ENCODE measurements at places on chromosomes 3 and 15.

- no peak for DNase-seq
Observed at GRCh38 chr3:16028604-16029003, 145.9 kb upstream of the GALNT15 start.

DNA sequence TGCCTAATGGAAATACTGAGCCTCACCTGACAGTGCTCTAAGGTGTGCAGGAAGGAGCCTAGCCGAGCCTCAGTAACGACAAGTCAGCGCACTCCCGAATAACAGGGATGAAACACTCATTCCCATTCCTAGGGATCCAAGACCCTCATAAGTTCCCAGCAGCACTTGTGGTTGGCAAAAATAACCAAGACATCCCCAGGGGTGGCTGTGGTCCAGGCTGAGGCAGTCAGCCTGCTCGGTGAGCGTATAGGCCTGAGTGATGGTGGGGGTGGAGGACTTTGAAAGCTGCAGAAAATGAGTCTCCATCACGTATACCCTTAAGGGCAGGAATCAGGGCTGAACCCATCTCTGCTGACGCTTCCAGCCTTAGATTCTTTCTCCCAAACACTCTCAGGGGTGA lies 120.1 kb downstream of the SMAD6 start:
- DNase-seq = no peak

DNA sequence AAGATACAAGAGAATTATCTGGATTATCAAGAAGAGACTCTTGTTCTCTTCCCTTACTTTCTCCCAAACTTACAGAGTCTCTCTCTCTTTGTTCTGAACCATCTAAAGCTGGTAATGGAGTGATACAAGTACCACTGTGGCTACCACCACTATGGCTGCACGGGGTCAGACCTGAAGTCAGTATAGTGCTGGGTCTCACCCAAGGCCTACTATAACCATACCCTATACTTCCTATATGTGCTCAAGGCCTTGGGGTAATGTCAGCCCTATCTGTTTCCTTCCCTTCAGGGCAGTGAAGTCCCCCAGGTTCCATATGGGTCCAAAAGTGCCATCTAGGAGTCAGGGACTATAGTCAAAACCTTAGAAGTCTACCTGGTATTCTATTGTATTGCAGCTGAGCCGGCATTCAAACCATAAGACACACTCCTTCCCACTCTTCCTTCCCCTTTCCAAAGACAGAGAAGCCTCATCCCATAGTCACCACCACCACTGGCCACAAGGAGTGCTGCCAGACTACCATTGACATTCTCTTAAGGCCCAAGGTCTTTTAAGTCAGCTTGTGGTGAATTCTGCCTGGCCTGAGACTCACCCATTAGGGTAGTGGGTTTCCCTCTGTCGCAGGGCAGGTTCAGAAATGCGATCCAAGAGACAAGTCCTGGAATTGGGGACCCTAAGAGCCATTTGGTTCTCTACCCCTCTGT lies 615.0 kb upstream of the NECTIN3 start:
- no peak for DNase-seq

- no peak for DNase-seq
Observed at GRCh38 chr3:155019575-155019974, 60.5 kb upstream of the MME start.

DNA sequence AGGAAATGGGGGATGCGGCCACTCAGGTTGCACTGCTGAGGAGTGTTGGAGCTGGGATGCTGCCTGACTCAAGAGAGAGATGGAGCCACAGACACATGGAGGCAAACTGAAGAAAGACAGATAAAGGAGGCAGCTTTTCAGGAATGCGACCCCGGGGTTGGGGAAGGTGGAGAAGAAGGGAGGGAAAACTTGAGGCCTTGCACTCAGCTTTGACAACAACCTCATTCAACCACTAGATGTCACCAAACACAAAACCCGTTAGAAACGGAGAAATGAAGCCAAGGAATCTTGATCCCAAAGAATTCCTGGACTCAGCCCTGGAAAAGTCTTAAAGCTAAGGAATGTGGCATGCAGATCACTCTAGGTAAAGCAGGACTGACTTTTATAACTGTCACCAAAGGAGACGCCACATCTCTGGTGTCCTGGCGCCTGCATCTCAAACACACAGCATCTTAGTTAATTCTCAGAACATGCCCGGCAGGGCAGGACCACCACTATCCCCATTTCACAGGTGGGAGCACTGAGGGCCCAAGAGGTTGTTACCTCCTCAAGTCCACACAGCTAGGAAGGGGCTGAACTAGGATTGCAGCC lies 59.6 kb upstream of the LMCD1 start:
- no peak for DNase-seq

DNA sequence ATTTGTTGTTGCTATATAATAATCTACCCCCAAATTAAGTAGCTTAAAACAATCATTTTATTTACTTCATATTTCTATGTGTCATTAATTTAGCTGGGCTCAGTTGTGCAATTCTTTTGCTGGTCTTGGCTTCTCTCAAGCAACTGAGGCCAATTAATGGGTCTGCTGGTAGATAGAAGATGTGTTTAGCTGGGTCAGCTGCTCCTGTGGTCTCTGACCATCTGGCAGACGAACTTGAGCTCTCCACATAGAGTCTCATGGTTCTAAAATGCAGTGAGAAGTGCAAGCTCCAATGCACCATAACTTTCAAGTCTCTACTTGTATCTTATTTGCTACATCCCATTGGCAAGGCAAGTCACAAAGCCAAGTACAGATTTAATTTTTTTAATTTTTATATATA lies 515.6 kb downstream of the ZIC1 start:
- DNase-seq = no peak

DNA sequence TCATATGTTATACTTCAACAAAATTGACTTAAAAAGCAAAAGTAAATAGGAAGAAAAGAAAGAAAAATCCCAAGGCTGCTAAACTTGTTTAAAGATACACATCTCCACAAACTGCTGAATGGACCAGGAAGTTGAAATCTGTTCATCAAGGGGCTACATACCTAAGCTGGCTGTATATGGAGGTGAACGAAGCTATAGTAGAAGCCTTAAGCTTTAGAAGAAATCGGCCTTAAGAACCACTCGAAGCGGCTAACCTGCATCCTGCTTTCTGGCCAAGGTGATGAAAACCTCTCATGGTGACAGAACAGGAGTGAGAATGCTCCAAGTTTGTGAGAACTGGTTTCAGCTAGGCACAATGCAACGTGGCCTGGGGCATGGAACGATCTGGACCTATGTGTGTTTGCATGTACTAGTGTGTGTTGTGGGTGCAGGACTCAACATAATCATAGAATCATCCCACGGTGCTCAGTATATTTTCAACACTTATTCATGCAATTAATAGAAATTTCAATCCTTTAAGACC lies 31.3 kb upstream of the SPTBN5 start:
- no peak for DNase-seq

DNA sequence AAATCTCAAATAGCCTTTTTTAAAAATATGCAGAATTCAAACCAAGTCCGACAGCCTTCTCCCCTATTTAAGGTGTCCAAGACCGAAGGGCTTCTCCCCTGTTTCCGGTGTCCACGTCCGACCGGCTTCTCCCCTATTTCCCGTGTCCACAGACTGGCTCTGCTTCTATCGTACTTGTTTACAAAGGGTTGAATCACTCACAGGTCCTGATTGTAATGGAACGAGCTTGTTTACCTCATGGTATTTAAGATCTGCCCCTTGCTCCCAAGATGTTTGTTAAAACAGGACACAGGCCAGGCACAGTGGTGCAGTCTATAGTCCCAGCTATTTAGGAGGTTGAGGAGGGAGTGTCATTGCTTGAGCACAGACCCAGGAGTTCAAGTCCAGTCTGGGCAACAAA lies 90.4 kb upstream of the ROBO2 start:
- DNase-seq = no peak

GRCh38 chr3:37885814-37886213 lies 24.1 kb downstream of the CTDSPL start:
- DNase-seq = no peak

DNA sequence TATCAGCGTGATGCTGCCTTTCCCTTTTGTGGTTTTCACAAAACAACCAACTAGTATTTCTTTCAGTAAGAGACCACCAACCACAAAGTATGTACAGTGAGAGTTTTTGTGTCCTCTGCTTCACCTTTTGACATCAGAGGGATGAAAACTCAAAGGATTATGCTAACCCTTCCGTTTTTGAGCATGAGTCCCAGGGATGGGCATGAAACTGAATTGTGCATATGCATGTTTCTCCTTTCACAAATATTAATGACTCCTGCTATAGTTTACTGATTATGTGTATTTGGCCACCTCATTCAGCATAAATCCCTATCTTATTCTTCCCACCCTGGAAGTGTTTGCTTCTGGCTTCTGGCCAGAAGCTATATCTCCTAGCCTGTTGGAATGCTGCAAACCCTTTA lies 59.2 kb downstream of the RSRC1 start:
- DNase-seq = no peak

DNA sequence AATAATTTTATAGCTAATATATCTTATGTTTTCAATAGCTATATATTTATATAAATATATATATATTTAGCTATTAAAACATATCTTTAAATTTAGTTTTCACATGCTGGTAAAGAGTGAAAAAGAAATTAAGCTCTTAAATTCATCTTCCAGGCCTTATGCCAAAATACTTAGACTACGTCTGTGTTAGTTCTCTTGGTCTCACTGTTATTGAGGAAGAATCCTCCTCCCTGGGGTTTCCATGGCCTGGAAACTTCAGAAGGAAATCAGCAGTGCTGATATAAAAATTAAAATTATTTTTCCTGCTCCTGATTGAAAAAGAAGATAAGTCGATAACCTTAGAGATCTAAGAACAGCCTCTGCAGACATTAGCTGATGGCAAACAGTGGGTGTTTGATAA lies 225.1 kb upstream of the LMCD1 start:
- no peak for DNase-seq

GRCh38 chr15:29670998-29671981 lies 151.0 kb downstream of the TJP1 start:
- no peak for DNase-seq

DNA sequence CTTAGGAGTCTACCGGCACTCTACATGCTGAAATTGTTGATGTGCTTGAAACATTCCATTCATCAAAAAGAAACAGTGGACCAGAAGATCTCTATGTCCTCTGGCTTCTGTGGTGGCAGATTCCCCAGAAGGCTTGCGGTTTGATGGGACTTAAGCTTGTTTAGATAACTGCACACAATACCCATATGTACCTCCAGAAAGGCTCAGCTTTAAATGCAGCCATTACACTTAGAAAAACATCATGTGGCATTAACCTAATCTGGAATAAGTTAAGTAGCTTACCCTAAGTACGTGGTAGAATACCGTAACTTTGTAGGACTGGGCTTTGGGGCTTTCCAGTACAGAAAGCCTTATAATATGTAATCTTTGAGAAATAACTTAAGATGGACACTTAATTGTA lies 187.3 kb downstream of the RBMS3 start:
- DNase-seq = no peak

DNA sequence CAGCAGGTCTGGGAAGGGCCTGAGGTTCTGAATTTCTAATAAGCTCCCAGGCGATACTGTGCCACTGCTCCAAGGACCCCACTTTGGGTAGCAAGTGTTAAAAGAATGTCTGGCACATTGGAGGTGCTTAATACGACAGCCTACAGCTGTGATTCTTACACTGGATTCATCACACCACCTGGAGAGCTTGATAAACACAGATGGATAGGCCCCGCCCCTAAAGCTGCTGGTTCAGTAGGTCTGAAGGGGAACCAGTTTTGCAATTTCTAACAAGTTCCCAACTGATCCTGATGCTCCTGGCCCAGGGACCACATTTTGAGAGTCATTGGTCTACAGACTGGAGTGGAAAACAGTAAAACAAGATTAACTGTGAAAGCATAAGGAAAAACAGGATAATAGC lies 124.8 kb upstream of the ST8SIA2 start:
- no peak for DNase-seq

DNA sequence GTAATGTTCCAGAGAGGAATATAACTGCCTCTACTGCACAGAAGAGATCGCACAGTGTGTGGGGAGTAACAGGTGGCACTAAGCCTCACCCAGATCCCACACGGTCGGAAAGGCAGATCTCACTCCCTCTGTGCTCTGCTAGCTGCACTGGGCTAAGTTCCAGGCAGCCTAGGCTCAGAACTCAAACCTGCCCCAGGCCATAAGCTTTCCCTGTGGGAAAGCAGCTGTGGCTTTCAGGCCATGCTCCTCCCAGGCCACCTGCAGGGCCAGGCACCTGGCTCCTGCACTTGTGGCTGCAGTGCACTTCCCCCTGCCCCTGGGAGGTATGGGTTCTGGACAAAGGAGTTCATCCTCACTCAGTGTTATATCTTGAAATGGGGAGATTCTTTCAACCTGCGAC lies 27.5 kb downstream of the PCCB start:
- DNase-seq = no peak

GRCh38 chr3:126127904-126128303 lies 44.0 kb upstream of the SLC41A3 start:
- DNase-seq = no peak

- no peak for DNase-seq
Observed at GRCh38 chr3:20873235-20873634, 687.2 kb upstream of the SGO1 start.

- no peak for DNase-seq
Observed at GRCh38 chr3:148246291-148246923, 451.3 kb upstream of the AGTR1 start.

DNA sequence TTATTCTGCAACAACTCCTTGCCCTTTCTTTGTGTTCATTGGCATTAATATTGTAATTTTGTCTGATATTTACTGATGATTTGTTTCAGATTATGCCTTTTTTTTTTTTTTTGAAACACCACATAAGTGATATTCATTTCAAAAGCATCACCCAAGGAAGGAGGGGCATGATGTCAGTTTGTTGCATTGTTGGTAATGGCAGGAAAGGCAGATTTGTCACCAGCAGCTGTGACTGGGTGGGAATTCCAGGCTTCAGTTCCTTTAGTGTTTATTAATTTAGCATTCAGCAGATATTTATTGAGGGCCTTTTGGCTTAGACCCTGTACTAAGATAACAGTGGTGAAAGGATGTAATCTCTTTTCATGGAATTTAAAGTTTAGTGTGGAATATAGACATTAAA lies 19.5 kb downstream of the SENP2 start:
- no peak for DNase-seq

- no peak for DNase-seq
Observed at GRCh38 chr3:50204804-50205412, at the start of gene SLC38A3. Gene SLC38A3, plus strand, starts transcription at chr3:50205271. Its CDS starts 8,929 bp downstream, at chr3:50214200.

DNA sequence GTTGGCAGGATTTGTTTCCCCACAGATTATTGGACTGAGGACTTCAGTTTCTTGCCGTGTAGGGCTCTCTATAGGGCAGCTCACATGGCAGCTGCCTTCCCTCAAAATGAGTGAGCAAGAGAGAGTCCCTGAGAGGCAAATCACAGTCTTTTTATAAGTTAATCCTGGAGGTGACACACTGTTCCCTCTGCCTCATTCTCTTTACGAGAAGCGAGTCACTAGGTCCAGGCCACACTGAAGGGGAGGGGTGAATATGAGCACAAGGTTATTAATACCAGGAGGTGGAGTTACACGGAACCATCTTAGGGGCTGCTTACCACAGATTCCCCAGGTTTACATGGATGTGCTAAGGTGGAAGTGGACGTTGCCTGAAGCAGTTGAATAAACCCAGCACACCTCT lies 77.0 kb downstream of the LPP start:
- no peak for DNase-seq

Measured in esophagus squamous epithelium (tissue), 5 donors.